SJCRH30 (cell line): ENCODE measurements at places on chromosomes 2 and 18. TPM values are rescaled to one million over a fixed set of nuclear protein-coding genes. Genes with fewer than 3 reads are reported as not detected.

DNA sequence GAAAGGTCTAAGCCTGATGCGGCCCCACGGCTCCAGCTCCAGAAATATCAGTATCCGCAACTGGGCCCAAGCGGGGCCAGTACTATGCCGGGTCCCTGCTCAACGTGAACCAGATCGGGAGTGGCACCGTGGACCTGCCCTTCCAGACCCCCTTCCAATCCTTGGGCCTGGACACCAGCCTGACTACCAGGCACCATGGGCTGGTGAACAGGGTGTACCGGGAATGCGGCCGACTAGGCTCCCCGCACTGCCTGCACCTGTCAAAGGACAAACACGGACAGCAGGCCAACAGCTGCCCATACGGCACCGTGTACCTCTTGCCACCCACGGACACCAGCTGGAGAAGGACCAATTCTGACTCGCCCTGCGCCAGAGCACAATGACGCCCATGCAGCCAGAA lies 1196.9 kb upstream of the CHAC2 start:
- DNase-seq = peak; percentile 9
- H3K36me3 ChIP-seq = no peaks in the 10 kb centered on the region
- no peaks in the 10 kb centered on the region for H3K4me1 ChIP-seq
- H3K4me3 ChIP-seq = no peak overlapping the region
- no peak overlapping the region for H3K27ac ChIP-seq
- no peaks in the 10 kb centered on the region for H3K27me3 ChIP-seq

- H3K27me3 ChIP-seq = no peaks in the 10 kb centered on the region
- H3K4me3 ChIP-seq = no peak overlapping the region
- H3K4me1 ChIP-seq = no peaks in the 10 kb centered on the region
- no peak for DNase-seq
- no peak overlapping the region for H3K27ac ChIP-seq
These were observed 461.0 kb upstream of the CDH2 start for GRCh38 chr18:28637897-28638296.

DNA sequence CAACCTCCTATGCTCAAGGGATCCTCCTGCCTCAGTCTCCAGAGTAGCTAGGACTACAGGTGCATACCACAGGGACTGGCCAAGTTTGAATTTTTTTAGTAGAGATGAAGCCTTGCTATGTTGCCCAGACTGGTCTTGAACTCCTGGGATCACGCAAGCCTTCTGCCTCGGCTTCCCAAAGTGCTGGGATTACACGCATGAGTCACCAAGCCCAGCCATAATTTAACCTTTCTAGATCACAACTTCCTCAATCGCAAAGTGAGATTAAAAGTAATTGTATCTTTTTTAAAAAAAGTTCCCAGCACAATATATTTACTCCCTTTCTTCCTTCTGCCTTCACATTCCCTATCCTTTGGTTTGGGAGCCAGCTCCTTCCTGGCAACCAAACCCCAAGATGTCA lies 5.8 kb upstream of the PPP1CB start:
- H3K4me1 ChIP-seq = peaks cover 5% of the 10 kb centered on the region; the same call in 1 of the 2 replicates
- no peak overlapping the region for H3K27ac ChIP-seq
- no peak for DNase-seq

GRCh38 chr2:182426082-182426917 lies 536 bp downstream of the PDE1A start:
- no peak overlapping the region for H3K27ac ChIP-seq
- H3K4me3 ChIP-seq = peak overlapping the region; percentile 5; the same call in 1 of the 2 replicates
- H3K4me1 ChIP-seq = no peaks in the 10 kb centered on the region
- DNase-seq = no peak
- H3K36me3 ChIP-seq = no peaks in the 10 kb centered on the region

DNA sequence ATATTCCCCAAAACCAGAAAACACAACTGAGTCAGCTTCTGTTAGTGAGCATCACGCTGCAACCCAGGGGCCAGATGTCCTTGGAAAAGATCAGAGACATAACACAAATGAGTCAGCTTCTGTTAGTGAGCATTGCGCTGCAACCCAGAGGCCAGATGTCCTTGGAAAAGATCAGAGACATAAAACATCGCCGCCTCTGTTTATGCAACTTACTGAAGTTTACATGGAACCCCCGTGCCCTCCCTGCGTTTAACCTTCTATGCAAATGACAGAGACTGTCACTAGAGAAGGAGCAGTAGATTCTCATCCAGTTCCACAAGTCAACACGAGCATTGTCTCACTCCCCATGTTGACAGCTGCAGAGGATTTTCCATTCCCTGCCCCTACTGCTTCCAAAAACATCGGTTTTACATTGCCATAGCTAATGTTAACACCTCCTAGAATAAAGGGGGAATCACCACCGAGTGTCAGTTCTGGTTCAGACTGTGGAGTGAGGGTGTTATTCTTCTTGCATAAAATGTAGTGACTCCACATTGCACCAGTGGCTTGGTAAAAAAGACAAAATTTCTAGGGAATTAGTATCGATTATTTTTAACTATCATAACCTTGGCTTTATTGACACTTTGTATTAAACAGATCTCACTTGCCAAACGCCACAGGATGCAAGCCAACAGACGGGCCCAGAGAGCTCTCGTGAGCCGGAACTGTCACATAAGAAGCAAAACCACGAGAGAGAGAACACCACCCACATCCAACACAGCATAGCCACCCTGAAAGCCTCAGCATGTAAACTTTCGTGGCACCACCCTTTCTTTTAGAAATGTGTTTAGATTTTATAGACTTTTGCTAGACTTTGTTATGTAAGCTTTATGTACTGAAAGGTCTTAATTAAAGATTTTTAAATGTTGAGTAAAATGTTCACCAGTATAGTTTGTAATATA lies 87.7 kb downstream of the SH3YL1 start:
- H3K27ac ChIP-seq = no peak overlapping the region
- peak; percentile 13 for DNase-seq
- no peaks in the 10 kb centered on the region for H3K36me3 ChIP-seq
- no peaks in the 10 kb centered on the region for H3K27me3 ChIP-seq
- no peak overlapping the region for H3K4me3 ChIP-seq

GRCh38 chr2:153047220-153047619 lies 328.8 kb downstream of the ARL6IP6 start:
- H3K27ac ChIP-seq = no peak overlapping the region
- H3K27me3 ChIP-seq = no peaks in the 10 kb centered on the region
- H3K4me3 ChIP-seq = no peak overlapping the region

DNA sequence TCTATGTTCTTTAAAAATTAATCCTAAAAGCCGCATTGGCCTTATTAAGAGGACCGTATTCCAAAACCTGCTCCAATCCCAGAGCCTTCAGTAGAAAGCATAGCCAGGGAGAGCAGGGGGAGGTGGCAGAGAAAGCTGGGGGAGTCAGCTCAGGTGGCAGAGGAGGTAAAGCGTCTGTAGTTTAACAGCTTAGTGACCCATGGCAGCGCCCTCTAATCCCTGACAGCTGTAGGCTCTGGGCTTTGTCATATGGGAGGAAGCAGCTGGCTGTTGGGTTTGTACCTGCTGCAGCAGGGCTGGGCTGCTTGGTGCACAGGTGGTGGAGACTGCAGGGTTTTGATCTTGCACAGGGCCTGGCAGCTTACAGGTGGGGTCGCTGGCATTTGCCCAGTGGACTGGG lies 50.6 kb downstream of the THNSL2 start:
- H3K36me3 ChIP-seq = no peaks in the 10 kb centered on the region
- H3K27me3 ChIP-seq = peaks cover 14% of the 10 kb centered on the region
- DNase-seq = peak; percentile 50
- H3K27ac ChIP-seq = no peak overlapping the region
- H3K4me1 ChIP-seq = no peaks in the 10 kb centered on the region
- no peak overlapping the region for H3K4me3 ChIP-seq

DNA sequence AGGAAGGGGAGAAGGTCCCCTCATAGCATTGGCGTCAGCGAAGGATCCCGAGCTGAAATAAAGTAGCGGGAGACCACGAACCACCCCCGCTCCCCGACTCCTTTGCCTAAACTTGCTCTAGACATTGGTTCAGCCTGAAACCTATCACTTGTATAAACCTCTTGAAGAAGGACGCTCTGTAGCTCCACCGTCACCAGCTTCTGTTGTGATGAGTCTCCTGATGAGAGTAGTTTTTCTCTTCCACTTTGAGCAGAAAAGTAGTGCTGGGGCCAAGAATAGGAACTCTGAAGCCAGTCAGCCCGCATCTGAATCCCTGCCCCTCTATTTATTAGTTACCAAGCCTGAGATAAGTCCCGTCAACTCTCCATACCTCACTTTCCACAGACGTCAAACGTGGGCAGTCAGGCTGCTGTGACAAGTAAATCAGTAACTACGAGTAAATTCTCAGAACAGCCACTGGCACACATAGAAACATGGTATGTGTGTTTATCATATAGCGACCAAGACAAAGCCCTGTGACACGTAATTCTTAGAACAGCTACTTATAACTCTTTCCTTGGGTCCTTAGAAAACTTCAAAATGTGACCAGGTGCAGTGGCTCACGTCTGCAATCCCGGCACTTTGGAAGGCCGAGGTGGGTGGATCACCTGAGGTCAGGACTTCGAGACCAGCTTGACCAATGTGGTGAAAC lies 61.7 kb downstream of the CD226 start:
- H3K36me3 ChIP-seq = no peaks in the 10 kb centered on the region
- DNase-seq = no peak
- no peak overlapping the region for H3K27ac ChIP-seq

DNA sequence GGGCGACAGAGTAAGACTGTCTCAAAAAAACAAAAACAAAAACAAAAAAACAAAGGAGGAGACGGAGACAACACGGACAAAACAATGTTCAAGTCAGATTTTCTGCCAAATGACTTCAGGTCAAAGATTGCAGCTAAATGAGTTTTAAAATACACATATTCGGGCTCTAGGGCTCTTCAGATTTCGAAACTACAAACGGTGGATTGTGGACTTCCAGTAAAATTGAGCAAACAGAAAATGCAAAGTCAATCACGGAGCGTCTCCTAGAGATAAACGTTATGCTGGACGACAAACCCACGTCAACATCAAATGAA lies 558 bp downstream of the MRPS5 start:
- H3K4me3 ChIP-seq = peak overlapping the region; percentile 98
- peak overlapping the region; percentile 96 for H3K27ac ChIP-seq
- H3K4me1 ChIP-seq = peaks cover 5% of the 10 kb centered on the region; the same call in 1 of the 2 replicates
- peaks cover 7% of the 10 kb centered on the region for H3K36me3 ChIP-seq

- peaks cover 6% of the 10 kb centered on the region; the same call in 1 of the 2 replicates for H3K27me3 ChIP-seq
- H3K27ac ChIP-seq = no peak overlapping the region
- no peaks in the 10 kb centered on the region; the same call in 1 of the 2 replicates for H3K4me1 ChIP-seq
- DNase-seq = no peak
- H3K36me3 ChIP-seq = no peaks in the 10 kb centered on the region
- no peak overlapping the region for H3K4me3 ChIP-seq
These were observed 81.1 kb downstream of the SEPTIN10 start for GRCh38 chr2:109532728-109533076.

- no peak for DNase-seq
- no peak overlapping the region for H3K4me3 ChIP-seq
- H3K36me3 ChIP-seq = no peaks in the 10 kb centered on the region
- no peaks in the 10 kb centered on the region for H3K27me3 ChIP-seq
These were observed 211.6 kb downstream of the BCL2 start for GRCh38 chr18:63107931-63108330.

DNA sequence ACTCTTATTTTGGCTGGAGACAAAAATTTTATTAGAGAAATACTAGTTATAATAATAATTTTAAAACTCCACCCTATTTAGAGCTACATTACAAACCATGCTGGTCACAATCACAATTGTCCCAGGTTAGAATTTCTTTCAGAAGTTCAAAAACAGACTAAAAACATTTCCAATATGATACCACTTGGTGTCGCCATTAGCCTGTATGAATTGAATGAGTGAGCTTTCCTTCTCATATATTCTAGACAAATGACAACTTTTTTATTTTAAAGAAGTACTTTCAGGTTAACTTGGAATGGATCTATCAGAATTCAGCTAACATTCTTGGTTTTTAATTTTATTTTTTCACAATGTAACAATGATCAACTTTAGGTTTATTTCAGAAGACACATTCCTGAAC lies 48.0 kb downstream of the SERPINB8 start:
- H3K27me3 ChIP-seq = no peaks in the 10 kb centered on the region
- no peaks in the 10 kb centered on the region for H3K36me3 ChIP-seq
- H3K4me3 ChIP-seq = no peak overlapping the region
- DNase-seq = no peak

- H3K27ac ChIP-seq = no peak overlapping the region
- no peaks in the 10 kb centered on the region for H3K36me3 ChIP-seq
- DNase-seq = no peak
These were observed 47.4 kb downstream of the IMPA2 start for GRCh38 chr18:12028674-12029073.

GRCh38 chr2:216658757-216659156 lies 25.5 kb downstream of the IGFBP2 start:
- H3K36me3 ChIP-seq = no peaks in the 10 kb centered on the region; the same call in 1 of the 2 replicates
- H3K27me3 ChIP-seq = no peaks in the 10 kb centered on the region
- peaks cover 13% of the 10 kb centered on the region for H3K4me1 ChIP-seq
- H3K4me3 ChIP-seq = no peak overlapping the region
- no peak for DNase-seq
- H3K27ac ChIP-seq = no peak overlapping the region

- H3K4me3 ChIP-seq = no peak overlapping the region
- H3K36me3 ChIP-seq = 0 out of 2 replicates have a peak, but pooled peaks cover 2% of the 10 kb centered on the region
- no peaks in the 10 kb centered on the region for H3K27me3 ChIP-seq
- peak overlapping the region; percentile 16; the same call in 1 of the 2 replicates for H3K27ac ChIP-seq
These were observed 21.1 kb downstream of the CARF start for GRCh38 chr2:202933139-202933510.

GRCh38 chr2:39642051-39642718 lies 23.5 kb upstream of the TMEM178A start:
- no peaks in the 10 kb centered on the region for H3K36me3 ChIP-seq
- H3K27ac ChIP-seq = peak overlapping the region; percentile 34
- H3K27me3 ChIP-seq = no peaks in the 10 kb centered on the region
- peaks cover 14% of the 10 kb centered on the region for H3K4me1 ChIP-seq
- no peak overlapping the region for H3K4me3 ChIP-seq
- peak; percentile 85 for DNase-seq

The CSRNP3 gene
- 2.4 and 2.9 TPM in 2 replicates for total RNA-seq

The SULT1C4 gene
- 1.6 and 2.4 TPM in 2 replicates for total RNA-seq

The HOXD13 gene
- total RNA-seq = 11.0 and 13.6 TPM in 2 replicates

The VSNL1 gene
- not detected in 2 replicates for total RNA-seq

The CROCC2 gene
- total RNA-seq = 0.15 and 0.26 TPM in 2 replicates

The CMPK2 gene
- total RNA-seq = not detected in 2 replicates

The SP110 gene
- total RNA-seq = 2.8 and 3.0 TPM in 2 replicates

The STARD6 gene
- not detected in 2 replicates for total RNA-seq

The CBLN2 gene
- total RNA-seq = 0.18 and 0.26 TPM in 2 replicates

The RPIA gene
- total RNA-seq = 15.6 and 18.3 TPM in 2 replicates

The MYO7B gene
- total RNA-seq = 2.7 and 3.7 TPM in 2 replicates

The DOK6 gene
- total RNA-seq = 0.03 and 0.47 TPM in 2 replicates
